Myocyte (in vitro differentiated cells): ENCODE measurements at places on chromosomes 5 and 9.
A peak's percentile ranks its signal among the peaks of the same experiment; 100 is the strongest.

GRCh38 chr5:15731699-15732098 lies 231.7 kb downstream of the FBXL7 start:
- DNase-seq = no peak

DNA sequence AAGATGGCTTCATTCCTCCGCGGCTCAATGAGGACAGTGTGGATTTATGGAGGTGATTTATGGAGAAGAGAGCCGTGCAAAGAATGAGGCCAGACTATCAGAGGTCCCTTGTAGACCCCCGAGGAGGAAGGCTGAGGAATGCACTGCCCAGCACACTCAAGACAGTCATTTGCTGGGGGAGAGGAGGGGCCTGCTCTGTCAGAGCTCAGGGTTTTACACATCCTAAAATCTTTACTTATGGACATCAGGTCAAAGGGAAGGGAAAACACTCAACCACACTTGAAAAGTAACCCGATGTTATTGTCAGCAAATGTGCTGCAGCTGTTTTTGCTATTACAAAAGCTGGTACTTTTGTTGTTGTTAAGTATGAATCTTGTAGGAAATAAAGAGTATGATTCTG lies 289.5 kb downstream of the SLIT3 start:
- DNase-seq = no peak

GRCh38 chr5:142164315-142164714 lies 55.7 kb downstream of the NDFIP1 start:
- DNase-seq = no peak

- no peak for DNase-seq
Measured at GRCh38 chr5:118511846-118512245, 476.5 kb downstream of the DTWD2 start.

DNA sequence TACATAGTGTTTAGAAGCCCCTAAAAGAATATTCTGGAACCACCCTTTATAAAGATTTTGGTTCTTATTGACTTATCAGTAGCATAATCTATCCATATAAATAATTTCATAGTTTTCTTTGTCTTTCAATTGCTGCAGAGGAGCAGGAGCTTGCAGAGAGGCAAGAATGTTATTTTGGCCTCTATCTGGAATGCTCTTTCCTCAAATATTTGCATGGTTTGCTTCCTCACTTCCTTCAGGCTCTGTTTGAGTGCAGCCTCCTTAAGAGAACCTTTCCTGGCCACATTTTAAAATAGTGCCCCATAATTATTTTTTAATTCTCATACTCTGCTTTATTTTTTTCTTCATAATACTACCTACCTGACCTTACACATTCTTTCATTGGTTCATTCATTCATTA lies 1.5 kb downstream of the C5 start:
- no peak for DNase-seq

DNA sequence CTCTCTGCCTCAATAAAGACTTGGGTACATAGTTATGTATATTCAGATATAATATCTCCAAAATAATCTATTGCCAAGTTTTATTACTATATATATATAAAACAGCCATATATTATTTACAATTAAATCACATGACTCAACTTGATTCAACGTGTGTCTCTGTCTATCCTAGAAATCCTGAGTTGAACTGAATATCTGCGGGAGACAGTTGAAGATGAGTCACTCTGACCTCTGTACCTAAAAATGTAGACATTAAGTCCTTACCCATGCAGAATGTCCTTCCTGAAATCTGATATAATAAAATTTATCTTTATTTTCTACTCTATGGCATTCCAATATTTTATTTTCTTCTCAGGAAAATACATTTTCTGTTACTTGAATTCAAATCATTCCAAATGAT lies 218.2 kb upstream of the PRDM9 start:
- no peak for DNase-seq

GRCh38 chr9:114080773-114081440 lies 2.8 kb upstream of the AMBP start:
- no peak for DNase-seq

DNA sequence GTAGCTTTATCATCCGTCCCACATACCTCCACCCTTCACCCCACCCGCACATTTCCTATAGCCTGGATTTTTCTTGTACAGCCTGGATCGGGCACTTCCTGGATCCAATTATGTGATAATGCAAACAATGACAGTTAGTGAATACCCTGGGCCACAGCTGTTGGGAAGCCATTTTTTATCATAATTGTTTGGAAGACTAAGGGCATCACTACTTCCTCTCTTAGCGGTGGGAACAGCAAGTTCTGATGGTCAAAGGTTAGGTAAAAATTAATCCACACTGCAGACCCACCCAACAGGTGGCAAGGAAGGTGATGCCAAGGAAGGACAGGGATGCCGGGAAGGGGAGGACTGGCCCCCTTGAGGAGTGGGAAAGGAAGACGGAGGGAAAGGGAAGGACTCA lies 183.7 kb downstream of the SAXO1 start:
- DNase-seq = no peak

- no peak for DNase-seq
Measured at GRCh38 chr5:125150041-125150669, 403.7 kb upstream of the ZNF608 start.

DNA sequence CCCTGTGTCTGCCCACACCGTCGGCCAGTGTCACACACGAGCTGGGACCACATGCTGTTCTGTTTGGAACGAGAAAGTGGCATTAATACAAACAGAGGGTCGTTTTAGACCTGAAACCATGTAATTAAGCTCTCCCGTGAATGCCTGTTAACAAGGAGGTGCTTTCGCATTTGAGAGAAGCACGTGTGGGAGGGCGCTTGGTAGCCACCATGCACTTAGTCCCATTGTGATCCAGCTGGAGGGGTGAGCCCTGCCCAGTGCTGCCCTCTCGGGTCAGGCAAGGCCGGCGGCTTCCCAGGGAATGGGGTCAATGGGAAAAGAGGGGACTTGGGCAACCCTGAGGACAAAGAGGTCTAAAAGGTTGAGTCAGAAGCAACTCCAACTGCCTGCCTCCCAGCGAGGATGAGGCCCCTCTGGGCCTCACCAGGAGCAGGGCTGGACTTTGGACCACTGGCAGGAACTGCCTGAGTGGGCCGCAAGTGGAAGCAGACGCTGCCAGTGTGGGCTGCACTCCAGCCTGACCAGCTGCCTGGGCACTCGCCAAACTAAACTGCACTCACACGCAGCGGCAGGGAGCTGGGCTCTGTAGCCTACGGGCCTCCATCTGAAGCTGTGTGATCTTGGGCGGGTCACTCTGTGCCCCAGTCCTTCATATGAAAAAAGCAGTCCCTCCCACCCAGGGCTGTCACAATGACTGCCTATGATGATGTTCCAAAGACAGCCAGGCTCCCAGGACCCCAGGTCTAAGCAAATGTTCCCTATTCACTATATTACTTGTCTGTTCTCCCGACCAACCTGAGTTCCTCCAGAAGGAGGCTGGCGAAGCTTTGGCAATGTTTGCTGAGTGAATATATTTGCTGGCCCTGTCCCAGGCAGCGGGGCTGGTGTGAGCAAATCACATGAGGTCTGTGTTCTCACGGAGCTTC lies 195.7 kb downstream of the CDK5RAP2 start:
- peak; percentile 81 for DNase-seq

- no peak for DNase-seq
Measured at GRCh38 chr5:90902651-90903386, 344.2 kb downstream of the ADGRV1 start.

- no peak for DNase-seq
Measured at GRCh38 chr9:94677929-94678328, 38.6 kb upstream of the FBP1 start.

- DNase-seq = no peak
Measured at GRCh38 chr5:108036482-108036881, 345.4 kb downstream of the FBXL17 start.

DNA sequence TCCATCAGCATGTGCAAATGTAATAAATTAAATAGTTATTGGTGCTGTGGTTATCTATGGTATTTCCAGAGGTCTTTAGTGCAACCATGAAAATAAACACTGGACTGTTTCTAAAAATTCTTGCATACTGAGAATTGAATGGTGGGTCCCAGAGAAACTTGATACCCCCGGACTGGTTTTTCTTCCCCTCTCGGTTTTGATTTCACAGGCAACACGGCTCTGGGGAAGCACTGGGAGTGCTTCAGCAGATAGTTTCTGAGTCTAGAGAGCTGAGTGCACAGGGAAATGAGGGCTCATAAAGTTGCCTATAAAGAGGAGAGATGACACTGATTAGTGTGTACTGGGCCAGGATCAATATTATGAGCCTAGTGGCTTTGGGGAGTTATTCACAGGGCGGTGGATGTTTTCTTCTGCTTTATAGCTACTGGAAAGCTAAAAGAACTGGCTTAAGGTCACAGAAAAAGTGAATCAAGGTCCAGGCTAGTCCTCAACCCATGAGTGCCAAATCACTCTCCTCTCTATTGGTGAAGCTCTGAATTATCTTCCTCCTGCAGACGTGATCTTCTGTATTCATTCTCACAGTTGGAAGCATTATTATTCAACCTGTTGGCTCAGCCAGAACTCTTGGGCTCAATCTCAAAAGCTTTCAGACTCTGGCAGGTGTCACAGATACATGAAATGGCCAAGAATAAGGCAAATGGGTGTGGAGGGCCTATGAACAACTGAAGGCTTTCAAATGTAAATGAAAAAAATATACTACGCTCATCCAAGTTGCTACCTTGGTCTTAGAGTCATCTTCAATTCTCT lies 170.2 kb upstream of the HMHB1 start:
- peak; percentile 79 for DNase-seq

GRCh38 chr9:4591123-4591500 lies 71.0 kb upstream of the PLPP6 start:
- DNase-seq = no peak

GRCh38 chr9:16143947-16144890 lies 591.4 kb downstream of the CCDC171 start:
- peak; percentile 96 for DNase-seq
